ENCODE measurements at places on chromosomes 16 and 17.
A peak's percentile ranks its signal among the peaks of the same experiment; 100 is the strongest.

GRCh38 chr17:43853546-43853945 lies 6.6 kb downstream of the CD300LG start:
- no peak for DNase-seq

GRCh38 chr17:77684803-77685798 lies 273.4 kb upstream of the TNRC6C start:
- DNase-seq: no peak

GRCh38 chr17:68178831-68179230 lies 69.0 kb upstream of the AMZ2 start:
- no peak for DNase-seq

GRCh38 chr16:27978876-27979275 lies 84.6 kb downstream of the GSG1L start:
- no peak for DNase-seq

DNA sequence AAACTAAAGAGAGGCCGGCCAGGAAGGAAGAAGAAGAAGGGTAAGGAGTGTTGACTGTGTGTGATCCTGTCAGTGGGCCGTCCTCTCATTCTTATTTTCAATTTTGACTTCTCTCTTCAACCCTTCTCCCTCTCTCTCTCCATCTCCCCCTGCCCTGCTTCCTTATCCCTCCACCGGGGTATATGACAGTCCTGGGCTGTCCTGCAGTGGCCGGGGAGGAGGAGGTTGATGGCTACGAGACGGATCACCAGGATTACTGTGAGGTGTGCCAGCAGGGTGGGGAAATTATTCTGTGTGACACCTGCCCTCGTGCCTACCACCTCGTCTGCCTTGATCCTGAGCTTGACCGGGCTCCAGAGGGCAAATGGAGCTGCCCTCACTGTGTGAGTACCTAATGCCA lies 5.6 kb downstream of the CHD3 start:
- DNase-seq: no peak

DNA sequence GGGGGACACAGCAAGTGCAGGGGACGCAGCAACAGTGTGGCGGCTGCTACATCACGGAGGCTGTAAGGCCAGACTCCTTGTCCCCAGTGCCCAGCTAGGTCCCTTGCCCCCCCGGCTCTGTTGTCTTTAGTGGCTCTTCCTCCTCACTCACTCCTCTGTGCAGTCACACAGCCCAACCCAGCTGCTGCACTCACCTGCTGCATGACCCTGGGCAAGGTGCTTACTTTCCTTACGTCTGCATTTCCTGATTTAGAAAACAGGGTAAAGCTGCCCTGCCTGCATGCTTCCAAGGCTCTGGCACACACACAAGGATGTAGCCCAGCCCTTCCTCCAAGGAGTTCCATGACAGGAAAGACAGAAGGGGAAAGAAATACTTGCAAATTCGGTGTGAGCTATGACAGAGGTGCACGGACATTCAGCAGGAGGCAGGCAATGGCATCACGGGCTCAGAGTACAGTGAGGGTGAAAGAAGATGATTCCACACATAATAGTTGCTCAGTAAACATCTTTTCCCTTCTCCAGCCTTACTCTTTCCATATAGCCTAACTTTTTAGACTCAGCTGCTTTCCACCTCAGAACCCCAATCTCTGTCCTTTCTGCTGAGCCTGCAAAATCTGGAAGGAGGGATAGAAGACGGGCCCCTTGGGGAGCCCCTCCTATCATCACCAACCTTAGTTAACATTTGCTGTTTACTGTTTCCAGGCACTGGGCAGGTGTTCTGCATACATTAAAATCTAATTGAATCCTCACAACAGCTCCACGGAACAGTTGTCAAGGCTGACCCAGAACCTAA lies 150.9 kb downstream of the MRM1 start:
- no peak for DNase-seq

DNA sequence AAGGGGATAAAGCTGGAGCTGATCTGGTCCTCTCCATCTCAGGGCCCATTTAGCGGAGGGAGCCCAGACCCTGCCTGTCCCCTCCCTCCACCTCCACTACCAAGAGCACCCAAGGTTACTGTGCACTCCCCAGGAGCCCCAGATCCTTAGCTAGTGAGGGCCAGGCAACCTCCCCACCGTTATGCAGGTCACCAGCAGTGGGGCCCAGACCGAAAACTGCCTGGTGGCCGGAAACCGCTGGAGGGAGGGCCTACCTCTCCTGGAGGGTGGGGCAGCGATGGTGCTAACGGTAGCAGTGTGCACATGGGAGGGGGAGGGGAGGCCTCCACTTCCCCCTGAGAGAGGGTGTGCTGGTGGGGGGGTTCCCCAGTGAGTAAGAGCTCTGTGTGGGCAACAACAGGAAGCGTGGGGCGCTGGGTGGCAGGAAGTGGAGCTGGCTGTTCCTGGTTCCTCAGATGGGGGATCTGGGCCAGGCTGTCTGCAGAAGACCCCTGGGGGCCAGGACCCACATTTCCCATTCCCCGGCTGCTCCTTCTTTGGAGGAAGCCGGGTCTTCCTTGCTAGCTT lies 4.4 kb downstream of the FMNL1 start:
- peak; percentile 90 for DNase-seq

- no peak for DNase-seq
Observed at GRCh38 chr16:73319737-73320136, 271.8 kb upstream of the ZFHX3 start.

DNA sequence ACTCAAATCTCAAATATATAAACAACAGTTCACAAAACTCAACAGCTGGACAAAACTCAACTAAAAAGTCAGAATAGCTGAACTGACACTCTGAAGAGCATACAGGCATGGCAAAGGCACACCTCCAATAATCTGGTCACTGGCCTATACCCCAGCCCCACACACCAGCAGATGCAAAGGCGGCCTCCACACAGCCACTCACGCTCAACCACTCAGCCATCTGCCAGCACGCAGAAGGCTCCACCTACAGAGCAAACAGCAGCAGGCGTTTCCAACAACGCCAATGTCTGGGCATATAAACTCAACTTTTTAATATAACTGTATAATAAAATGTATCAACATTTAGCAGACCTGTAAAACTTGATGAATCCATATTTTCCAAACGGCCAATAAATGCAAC lies 17.2 kb downstream of the USP7 start:
- no peak for DNase-seq

GRCh38 chr16:2420035-2420434 lies 9.2 kb upstream of the CCNF start:
- no peak for DNase-seq

DNA sequence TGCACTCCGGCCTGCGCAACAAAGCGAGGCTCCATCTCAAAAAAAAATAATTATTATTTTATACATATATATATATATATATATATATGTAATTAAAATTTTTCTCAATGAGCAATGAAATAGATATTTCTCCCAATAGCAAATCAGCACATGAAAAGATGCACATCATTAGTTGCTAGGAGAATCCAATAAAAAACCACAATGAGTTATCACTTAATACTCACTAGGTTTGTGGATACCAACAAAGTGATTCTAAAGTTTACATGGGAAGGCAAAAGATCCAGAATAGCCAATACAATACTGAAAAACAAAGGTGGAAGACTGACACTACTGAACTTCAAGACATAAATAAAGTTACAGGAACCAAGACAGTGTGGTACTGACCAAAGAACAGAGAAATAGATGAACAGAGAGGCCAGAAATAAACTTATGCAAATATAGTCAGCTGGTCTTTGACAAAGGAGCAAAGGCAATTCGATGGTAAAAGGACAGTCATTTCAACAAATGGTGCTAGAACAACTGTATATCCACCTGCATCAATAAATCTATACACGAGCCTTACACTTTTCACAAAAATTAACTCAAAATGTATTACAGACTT lies 13.6 kb downstream of the SMG6 start:
- no peak for DNase-seq

GRCh38 chr17:75864448-75864871 lies 9.3 kb upstream of the WBP2 start:
- DNase-seq: no peak

DNA sequence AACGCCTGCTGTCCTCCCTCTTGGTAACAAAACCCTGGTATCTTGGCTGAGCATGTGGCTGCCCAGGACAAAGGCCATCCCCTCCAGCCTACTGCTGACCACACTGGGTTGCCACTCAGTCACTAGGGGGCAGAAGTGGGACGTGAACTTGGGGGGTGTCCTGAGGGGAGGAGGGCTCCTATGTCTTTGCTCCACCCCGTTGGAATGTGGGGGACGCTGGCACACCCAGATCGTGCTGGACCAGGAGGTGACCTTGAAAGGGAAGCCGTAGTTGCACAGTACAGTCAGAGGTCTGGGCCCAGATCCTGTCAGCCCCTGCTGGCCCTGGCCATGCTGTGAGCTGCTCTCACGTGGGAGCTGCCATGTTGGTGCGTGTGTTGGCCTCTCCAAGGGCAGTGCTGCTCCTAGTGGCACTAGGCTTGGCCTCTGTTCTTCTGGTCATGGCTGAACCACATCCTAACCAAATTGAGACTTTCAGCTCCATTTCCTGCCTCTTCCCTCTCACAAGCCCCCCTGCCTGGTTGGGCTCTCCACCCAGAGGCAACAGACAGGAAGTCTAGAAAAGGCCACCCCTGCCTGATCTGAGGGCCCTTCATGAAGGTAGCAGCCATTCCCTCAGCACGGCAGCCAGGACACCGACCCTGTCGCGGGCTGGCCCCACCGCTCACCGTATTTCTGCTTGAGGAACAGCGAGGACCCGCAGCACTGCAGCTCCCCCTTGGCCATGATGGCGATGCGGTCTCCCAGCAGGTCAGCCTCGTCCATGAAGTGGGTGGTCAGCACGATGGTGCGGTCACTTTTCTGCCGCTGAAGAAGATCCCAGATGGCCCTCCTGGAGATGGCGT lies 29.0 kb upstream of the RNPS1 start:
- no peak for DNase-seq

Data from T-helper 9 cell (primary cell).